Skin of body (tissue), 3 donors: ENCODE measurements at places on chromosomes 3 and 15. TPM values are rescaled to one million over a fixed set of nuclear protein-coding genes. Genes with fewer than 3 reads are reported as not detected.

The SCN5A gene
- total RNA-seq, result 0.39 TPM

The BFSP2 gene
- total RNA-seq, result not detected

The GOLGA6B gene
- total RNA-seq, result 0.10 TPM

The DUOXA2 gene
- not detected for total RNA-seq

The RPP14 gene
- total RNA-seq, result 13.2 TPM

The HDAC11 gene
- 8.8 TPM for total RNA-seq

The STRC gene
- 0.59 TPM for total RNA-seq

The TRIM42 gene
- not detected for total RNA-seq

The OXNAD1 gene
- total RNA-seq, result 16.5 TPM

The PRR23E gene
- not detected for total RNA-seq

The INSYN1 gene
- total RNA-seq, result 7.7 TPM

The KLHL24 gene
- total RNA-seq, result 101 TPM

The LAMB2 gene
- 379 TPM for total RNA-seq

The SPINK8 gene
- not detected for total RNA-seq

The STXBP5L gene
- total RNA-seq, result not detected

The CEMIP gene
- 6.5 TPM for total RNA-seq

The GOLGA8S gene
- total RNA-seq, result 0.10 TPM

The VWA5B2 gene
- 0.10 TPM for total RNA-seq

The DISP2 gene
- 0.79 TPM for total RNA-seq

The SECISBP2L gene
- total RNA-seq, result 65.8 TPM

The CLEC3B gene
- 54.6 TPM for total RNA-seq

The HRG gene
- not detected for total RNA-seq

The MESP2 gene
- total RNA-seq, result 0.30 TPM

The KBTBD8 gene
- 2.6 TPM for total RNA-seq

The CYP1A1 gene
- total RNA-seq, result 0.69 TPM

The MAP4 gene
- 88.6 TPM for total RNA-seq

The EPHA6 gene
- 2.2 TPM for total RNA-seq

The GOLGA6L10 gene
- total RNA-seq, result 3.3 TPM

The UROC1 gene
- not detected for total RNA-seq
